ENCODE measurements at places on chromosomes 5 and 9.

GRCh38 chr5:10077791-10078545 is 171.7 kb downstream of the ATPSCKMT start:
- DNase-seq, result no peak

GRCh38 chr5:39092581-39093351 is 18.6 kb upstream of the RICTOR start:
- DNase-seq, result no peak

DNA sequence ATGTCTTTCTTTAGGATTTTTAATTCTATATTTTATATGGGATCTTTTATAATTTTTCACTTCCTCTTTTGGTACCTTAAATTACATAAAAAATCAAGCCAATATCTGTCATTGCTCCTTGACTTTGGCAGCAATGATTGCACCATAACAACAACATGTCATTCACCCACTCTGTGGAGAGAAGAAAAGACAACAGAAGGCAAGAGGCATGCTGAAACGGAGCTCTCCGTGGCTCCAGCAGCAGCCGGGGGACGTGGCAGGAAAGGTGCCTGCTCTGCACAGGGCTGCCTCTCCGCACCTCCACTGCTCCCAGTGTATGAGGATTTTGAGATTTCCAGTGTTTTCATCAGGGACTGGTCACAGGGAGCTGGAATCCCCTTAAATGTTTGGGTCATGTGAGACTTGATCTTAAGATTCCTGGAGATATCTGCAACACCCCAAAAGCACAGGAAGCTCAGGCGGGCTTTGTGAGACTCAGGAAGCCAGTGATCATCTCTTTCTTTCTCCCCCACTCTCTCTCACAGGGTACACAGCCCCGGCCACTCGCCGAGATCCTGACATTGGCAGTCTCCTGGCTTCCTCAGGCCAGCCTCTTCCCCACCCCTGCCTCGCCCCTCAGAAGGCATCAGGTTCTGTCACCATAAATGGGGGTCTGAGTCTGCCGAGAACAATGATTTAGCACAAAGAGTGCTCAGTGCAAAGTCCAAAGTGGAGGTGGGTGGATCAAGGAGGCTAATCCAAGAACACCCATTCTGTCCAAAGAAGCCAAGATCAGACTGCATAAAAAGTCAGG is 74.6 kb downstream of the ACTL7B start:
- DNase-seq, result no peak

DNA sequence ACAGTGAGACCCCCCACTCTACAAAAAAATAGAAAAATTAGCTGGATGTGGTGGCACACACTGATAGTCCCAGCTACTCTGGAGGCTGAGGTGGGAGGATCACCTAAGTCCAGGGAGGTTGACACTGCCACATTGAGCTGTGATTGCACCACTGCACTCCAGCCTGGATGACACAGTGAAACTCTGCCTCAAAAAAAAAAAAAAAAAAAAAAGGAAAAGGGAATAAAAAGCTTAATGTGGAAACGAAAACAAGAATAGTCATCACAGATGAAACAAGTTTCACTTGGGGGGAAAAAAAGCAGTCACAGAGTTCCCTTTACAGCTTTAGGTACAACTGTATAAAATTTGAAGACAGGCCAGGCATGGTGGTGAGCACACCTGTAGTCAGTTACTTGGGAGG is 84.2 kb downstream of the FNBP1 start:
- no peak for DNase-seq

DNA sequence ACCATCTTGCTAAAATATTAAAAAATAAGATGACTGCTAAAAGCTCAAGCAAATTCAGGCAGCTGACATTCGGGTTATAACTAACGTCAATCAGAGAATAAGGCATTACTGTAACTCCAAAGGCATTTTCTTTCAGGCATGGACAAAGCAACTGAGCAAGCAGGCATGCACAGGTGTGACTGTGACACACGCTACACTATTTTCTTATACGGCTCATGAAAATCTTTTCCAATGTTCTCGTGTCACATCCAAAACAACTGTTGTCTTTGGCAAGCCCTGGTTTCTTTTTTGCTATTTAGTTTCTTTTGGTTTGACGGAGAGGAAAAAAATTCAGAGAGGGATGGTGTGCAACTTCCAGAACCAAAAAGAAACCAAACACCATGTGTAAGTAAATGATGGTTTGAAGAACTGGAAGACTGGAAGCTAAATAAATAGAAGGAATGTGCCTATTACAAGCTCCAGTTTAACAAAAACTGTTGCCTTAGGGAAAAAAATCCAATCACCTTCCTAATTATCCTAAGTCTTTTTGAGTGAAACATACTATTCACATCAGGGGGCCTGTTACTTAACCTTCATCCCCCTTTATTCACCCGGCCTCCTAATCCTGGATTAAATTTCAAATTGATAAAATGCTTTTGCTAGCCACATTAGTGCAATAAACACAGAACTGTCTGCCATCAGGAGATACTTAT is 277.6 kb downstream of the PSAT1 start:
- no peak for DNase-seq

DNA sequence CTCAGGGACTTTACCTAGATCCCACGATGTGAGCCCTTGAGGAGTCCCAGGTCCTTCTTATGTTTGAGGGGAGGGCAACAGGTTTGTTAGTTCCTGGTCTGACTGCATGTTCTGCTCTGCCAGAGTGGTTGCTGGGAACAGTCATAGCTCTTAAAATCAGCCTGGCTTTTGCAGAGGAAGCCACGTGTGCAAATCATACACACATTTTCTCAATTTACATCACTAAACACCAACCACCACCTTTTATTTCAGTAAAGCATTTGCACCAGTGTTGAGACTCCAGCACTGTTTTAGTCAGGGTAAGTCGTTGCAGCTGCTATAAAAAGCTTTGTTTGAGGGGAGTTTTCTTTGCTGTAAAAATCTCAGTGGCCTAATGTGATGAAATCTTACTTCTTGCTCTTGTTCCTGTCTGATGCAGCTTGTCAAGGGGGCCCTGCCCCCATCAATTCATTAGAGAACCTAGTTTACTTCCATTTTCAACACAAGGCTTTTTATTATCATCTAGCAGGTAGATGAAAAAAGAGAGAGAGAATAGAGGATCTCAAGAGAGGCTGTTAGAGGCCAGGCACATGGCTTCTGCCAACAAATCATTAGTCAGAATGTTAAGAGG is 70.3 kb upstream of the VCAN start:
- DNase-seq, result peak; percentile 1

GRCh38 chr5:98763001-98763630 is 10.3 kb upstream of the RGMB start:
- no peak for DNase-seq

GRCh38 chr5:125914471-125914870 is 508.7 kb upstream of the GRAMD2B start:
- no peak for DNase-seq

DNA sequence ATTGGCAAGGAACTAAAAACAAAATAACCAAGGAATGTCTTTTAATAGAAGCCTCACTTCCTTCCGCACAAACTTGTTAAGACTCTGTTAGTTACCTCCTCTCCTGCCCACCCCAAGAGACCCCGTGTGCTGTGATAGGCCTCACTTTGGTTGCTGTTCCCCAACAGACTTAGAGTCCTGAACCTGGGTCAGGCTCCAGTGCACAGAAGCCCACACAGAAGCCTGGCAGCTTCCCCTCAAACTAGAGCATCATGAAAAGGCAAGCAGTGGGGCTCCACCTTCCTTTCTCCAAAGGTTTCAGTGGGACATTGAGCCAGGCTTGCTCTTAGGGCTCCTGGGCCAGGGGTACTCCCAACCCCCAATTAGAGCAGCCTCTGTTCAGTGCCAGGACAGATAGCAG is 230.5 kb downstream of the ESM1 start:
- no peak for DNase-seq

GRCh38 chr5:73160239-73160671 is 12.7 kb upstream of the TMEM174 start:
- peak; percentile 79 for DNase-seq

DNA sequence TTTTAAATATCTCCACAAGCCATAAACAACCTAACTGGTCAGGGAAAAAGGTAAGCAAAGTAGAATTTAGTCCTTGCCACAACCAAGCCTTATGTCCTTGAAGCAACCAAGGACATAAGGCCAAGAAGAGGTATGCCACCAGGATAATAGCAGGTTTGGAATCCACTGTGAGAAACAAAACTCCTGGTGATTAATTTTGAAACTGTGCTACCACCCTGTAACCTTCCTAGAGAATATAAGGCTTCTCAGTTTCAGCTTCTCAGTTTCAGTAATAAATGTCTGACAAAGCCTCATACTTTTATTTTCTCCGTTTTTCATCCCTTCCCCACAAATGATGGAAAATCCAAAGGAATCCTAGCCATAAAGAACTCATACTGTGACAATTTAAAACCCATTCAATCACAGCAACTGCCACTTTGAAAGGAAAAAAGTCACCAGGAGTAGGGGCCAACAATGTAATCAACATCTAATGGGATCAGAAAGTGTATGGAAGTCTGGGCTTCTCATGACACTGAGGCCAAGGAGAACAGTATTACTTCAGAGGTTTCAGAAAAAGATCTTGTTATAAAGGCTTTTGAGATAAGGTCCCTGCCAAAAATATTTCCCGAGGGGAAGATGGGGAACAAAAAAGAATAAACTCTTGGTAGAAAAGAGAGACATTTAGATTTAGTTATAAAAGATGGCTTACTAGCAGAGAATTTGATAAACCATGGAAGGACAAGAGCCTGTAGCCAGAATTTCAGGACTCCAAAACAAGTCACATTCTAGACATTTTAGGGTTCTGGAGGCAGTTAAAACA is 189.2 kb downstream of the TSSK1B start:
- DNase-seq, result no peak

GRCh38 chr9:120965344-120966012 is 38.9 kb upstream of the TRAF1 start:
- no peak for DNase-seq

GRCh38 chr5:91219803-91220371 is 163.2 kb downstream of the ARRDC3 start:
- DNase-seq, result peak; percentile 23

- no peak for DNase-seq
These were observed 791.2 kb downstream of the MAT2B start for GRCh38 chr5:164296603-164297080.

DNA sequence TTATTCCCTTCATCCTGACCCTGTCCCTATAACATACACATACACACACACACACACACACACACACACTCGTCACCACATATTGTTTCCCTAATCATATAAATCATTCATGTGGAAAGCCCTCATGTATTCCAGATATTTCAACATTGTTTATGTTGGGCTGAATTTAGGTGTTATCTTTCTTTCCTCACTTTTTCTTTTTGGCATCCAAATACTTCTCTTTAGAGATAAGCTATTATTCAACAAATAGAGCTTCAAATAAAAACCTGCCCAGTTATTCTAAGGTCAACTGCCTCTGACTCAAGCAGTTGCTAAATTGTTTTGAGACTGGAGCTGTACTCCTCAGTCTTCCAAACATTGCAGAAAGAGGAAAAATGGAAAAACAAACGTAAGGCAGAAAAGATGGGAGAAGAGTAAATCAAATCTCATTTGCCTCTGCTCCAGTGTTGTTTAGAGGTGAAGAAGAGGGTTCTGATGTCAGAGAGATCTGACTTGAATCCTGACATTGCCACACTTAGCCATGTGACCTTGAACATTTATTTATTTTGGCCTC is 215.7 kb downstream of the GAS1 start:
- no peak for DNase-seq

All from stimulated activated CD4-positive, alpha-beta T cell treated with anti-CD3 and anti-CD28 coated beads, Interleukin-1b, Interleukin-23, amount 100 ng/mL, for 48 hours (primary cell).